ENCODE measurements at places on chromosomes 12 and 14.
A peak's percentile ranks its signal among the peaks of the same experiment; 100 is the strongest.

DNA sequence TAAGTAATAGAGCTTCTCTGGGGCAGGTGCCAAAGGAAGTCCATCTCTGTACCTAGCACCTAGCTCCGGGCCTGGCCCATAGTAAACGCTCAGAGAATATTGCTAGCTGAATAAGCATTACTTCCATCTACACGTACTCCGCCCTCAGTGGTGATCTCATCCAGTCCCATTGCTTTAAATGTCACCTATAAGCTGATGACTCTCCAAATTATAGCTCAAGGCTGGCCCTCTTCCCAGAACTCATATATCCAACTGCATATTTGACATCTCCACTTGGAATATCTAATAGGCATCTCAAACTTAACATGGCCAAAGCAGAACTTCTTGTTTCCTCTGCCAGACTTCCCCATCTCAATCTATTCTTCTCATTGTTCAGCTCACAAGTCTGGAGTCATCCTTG is 6.9 kb upstream of the DYNLL1 start:
- DNase-seq: no peak

GRCh38 chr12:59010118-59010517 is 89.8 kb upstream of the LRIG3 start:
- no peak for DNase-seq

DNA sequence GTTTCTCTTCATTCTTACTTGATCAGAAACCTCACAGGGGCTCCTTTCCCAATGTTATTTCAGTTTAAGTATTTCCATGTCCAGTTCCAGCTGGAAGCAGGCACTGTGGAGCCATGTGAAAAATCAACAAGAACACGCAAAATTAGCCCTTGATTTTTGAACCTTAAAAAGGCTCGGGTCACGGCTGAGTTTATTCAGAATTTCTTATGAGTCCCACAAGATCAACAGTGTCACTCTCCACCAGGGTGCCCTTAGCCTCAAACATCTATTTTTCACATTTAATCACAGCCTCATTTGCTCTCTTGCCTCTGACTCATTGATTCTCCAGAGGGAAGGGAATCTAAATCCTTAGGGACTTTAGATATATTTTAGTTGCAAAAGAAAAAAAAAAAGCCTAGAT is 157.7 kb upstream of the AVPR1A start:
- DNase-seq: no peak

GRCh38 chr12:1763153-1763552 is 57.2 kb upstream of the LRTM2 start:
- no peak for DNase-seq

- DNase-seq: no peak
These were observed 816.4 kb upstream of the FBXO33 start for GRCh38 chr14:40248671-40249070.

GRCh38 chr14:79809849-79810612 is 401.3 kb downstream of the DIO2 start:
- no peak for DNase-seq

- DNase-seq: no peak
These were observed 40.1 kb downstream of the TESC start for GRCh38 chr12:117059156-117059555.

- DNase-seq: no peak
These were observed 22.7 kb upstream of the CORO1C start for GRCh38 chr12:108753976-108754375.

DNA sequence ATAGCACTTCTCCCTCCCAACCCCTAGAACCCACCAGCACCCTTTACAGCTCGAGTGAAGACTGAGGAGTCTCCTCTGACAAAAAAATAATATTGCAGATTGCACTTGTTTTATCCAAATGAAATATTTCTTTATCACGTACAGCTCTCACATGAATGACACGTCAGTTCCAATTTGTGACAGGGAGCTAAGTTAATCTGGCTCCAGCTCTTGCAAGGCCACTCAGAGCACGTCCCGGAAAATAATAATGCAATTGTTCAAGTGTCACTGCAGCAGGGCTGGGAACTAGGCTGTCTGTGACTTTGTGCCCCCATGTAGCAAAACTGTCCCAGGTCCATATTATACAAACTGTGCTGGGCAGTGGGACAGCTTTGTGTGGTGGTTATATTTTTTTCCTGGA is 539.6 kb downstream of the VRK1 start:
- DNase-seq: peak; percentile 5

DNA sequence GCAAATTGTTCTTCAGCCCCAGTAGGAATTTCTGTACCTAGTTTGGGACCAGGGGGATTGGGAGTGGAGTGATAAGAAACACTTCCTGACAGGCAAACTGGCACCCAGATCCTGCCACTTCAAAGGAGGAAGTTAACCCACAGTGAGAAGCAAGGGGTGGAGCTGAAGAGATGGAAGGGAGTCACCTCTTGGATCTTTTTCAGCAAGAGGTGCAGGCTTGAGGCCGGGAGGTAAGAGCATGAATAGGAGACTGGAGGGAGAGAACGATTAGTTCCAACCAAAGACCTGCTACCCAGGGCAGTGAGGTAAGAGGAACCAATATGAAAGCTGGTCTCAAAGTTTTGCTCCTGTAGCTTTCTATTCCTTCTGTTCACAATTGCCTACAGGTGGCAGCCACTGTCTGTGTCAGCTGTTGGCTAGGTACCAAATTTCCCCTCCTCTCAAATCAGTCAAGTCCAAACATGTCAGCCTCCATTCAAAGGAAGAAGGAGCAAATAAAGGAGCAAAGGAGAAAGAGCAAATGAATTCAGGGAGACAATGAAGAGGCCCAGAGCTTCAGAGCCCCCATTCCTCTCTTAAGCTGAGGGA is 14.9 kb upstream of the TAC3 start:
- DNase-seq: no peak

GRCh38 chr12:124303579-124304313 is 8.9 kb downstream of the RFLNA start:
- DNase-seq: no peak

GRCh38 chr14:83541147-83541546 is 1988.8 kb upstream of the FLRT2 start:
- DNase-seq: no peak

GRCh38 chr14:51660741-51661140 is 9.0 kb downstream of the FRMD6 start:
- no peak for DNase-seq

- DNase-seq: no peak
These were observed 24.8 kb upstream of the STRN3 start for GRCh38 chr14:31051023-31051422.

DNA sequence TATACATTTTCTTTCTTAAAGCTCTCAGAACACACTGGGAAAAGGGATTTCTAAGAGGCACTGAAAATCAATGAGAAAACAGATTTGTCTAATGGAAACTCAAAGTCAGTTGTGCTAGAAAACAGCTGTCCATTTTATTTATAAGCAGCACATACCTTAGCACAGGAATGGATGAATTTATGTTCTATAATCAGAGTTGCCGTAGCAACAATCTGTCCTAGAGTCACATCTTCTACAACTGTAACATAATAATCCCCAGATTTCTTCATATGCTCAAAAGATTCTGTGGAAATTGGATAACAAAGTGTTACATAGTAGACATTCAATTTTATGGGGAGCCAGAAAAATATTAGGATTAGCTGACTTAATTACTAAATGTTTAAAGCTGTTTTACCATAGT is 9.8 kb downstream of the GNPNAT1 start:
- no peak for DNase-seq

- no peak for DNase-seq
These were observed 441 bp downstream of the RAB5B start for GRCh38 chr12:55974308-55974730.

DNA sequence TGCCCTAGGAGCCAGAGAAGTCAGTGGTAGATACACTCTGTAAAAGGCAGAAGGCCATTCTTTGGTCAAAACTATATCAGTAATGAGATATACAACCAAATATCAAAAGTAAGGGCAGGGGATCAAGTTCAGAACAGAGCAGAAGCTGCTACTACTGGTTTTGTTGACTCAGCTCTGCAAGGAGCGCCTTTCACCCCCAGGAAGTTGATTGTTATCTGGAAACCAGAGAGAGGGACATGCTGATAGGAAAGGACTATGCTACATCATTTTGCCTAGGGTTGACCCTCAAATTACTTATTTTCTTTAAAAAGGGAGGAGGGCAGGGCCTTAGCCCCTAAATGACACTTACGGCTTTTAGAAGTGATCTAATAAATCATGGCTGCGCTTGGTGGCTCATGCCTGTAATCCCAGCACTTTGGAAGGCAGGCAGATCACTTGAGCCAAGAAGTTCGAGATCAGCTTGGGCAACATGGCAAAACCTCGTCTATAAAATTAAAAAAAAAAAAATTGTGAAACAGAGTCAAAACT is 194.0 kb downstream of the KLHL28 start:
- no peak for DNase-seq

- DNase-seq: no peak
These were observed 915.8 kb downstream of the VRK1 start for GRCh38 chr14:97713023-97713422.

GRCh38 chr12:5718680-5719079 is 226.4 kb downstream of the ANO2 start:
- DNase-seq: no peak

- DNase-seq: no peak
These were observed 59.5 kb upstream of the PNMA1 start for GRCh38 chr14:73773441-73774240.

GRCh38 chr14:48546996-48547395 is 871.6 kb upstream of the MDGA2 start:
- DNase-seq: no peak

GRCh38 chr12:47328831-47329545 is 249.2 kb upstream of the AMIGO2 start:
- DNase-seq: no peak

GRCh38 chr14:68937471-68938270 is 41.4 kb downstream of the ACTN1 start:
- DNase-seq: no peak

GRCh38 chr14:72336311-72336980 is 404.2 kb downstream of the RGS6 start:
- no peak for DNase-seq

DNA sequence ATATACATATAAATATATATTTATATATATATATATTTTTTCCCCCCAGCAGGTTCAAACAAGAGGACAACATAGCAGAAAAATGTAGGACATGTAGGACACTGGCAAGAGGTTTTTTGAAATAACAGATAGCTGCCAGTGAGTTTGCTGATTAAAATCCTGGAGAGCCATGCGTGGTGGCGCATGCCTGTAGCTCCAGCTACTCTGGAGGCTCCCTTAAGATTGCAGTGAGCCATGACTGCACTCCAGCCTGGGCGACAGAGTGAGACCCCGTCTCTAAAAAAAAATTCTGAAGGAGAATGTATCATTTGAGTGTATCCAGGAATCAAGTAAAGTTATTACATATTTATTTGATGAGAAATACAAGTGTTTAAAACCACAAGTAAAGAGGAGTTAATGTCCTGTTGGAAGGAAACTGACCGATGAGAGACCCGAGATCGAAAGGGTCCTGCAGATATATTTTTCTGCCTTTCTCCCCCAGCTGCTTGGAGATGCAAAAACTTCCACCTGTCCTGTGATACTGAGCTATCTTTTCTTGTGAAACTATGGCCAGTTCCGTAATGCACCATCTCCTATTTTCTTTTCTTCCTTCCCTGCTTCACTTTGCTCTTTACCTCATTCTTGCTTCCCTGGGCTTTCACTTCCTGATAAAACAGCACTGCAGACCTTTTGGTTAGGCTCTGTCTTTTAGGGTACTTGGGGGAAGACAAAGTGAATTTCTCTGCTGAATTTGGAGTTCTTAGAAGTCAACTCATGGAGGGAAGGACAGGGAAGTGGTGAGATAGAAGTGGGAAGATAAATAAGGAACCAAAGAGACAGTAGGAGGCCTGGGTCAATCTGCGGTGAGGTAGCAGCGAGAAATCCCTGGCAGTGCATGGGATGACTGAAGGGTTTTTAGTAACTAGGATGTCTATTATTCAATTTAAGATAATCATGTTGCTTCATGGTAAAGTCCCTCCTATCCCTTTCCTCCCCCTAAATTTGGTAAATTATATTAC is 41.2 kb upstream of the SLC2A13 start:
- no peak for DNase-seq

- DNase-seq: no peak
These were observed 94.8 kb downstream of the ATF7IP start for GRCh38 chr12:14460212-14460841.

- DNase-seq: no peak
These were observed 201.3 kb upstream of the OR4E1 start for GRCh38 chr14:21874946-21875345.

DNA sequence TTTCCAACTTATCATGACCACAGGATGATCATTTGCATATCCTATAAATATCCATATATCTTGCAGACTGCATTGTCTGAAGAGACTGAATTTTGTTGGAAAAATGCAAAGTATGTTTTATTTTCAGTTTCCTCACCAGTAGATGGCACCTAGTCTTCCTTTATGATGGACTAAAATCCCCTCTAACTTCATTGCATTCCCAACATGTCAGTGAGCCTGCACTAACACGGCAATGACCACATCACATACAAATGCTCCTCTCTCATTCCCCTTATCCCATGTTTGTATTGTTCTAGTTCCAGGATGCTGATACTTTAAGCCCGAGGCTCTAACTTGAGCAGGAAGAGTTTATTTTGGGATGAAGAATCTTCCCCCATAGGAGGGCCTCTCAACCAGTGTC is 24.7 kb upstream of the MYBPC1 start:
- no peak for DNase-seq

- DNase-seq: no peak
These were observed 120.7 kb downstream of the PIWIL1 start for GRCh38 chr12:130458341-130458740.

DNA sequence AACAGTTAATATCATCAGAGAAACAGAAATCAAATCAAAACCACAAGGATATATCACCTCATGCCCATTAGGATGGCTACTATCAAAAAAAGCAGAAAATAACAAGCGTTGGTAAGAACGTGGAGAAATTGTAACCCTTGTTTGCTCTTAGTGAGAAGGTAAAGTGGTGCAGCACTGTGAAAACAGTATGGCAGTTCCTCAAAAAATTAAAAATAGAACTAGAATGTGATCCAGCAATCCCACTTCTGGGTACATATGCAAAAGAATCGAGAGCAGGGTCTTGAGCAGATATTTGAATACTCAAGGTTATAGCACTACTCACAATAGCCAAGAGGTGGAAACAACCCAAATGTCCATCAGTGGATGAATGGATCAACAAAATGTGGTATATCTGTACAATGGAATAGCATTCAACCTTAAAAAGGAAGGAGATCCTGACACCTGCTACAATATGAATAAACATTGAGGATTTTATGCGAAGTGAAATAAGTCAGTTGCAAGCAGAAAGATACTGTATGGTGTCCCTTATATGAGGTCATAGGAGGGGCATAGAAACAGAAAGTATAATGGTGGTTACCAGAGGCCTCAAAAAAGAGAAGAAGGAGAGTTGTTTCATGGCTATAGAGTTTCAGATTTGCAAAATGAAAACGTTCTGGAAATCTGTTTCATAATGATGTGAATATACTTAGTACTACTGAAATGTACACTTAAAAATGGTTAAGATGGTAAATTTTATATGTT is 131.0 kb upstream of the EEA1 start:
- no peak for DNase-seq

GRCh38 chr12:12323591-12323990 is 26.5 kb downstream of the MANSC1 start:
- DNase-seq: no peak

DNA sequence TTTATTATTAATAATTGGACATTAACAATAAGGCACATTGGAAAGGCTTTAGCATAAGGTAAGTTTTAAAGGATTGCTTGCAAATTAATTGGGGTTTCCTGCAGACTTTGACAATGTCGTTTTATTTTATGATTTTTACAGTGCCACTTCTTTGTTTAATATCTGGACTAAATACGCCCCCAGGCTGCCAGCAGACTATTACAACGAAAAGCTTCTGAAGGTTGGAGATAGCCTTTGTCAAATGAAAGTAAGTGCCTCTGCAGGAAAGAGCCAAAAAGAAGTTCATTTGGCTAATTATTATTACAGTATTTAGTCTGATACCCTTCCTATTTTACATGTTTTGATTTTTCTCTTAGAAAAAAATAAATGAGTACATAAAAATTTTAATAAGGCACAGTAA is 11.3 kb downstream of the CFAP54 start:
- no peak for DNase-seq
